ENCODE measurements at places on chromosomes 2 and 18. TPM values are rescaled to one million over a fixed set of nuclear protein-coding genes. Genes with fewer than 3 reads are reported as not detected.

DNA sequence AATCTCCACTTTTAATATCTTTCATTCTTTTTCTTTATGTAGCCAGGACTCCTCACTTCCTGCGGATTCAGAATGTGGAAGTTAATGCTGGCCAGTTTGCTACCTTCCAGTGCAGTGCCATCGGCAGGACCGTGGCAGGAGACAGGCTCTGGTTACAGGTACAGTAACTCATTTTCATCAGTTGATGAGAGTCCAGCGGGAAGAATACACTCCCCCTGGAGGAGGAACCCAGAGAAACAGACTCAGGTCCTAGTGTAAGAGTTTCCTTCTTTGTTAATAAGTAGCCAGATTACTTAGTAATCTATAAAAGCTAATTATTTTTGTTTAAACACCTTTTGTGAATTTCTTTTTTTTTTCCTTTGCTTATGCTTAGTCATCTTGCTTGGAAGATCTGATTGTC, 359.4 kb downstream of the PTPRM start:
- H3K36me3 ChIP-seq = no peaks in the 10 kb centered on the region
- DNase-seq = no peak
- H3K27me3 ChIP-seq = no peaks in the 10 kb centered on the region
- peaks cover 18% of the 10 kb centered on the region for H3K4me1 ChIP-seq
- no peak overlapping the region for H3K27ac ChIP-seq
- H3K4me3 ChIP-seq = no peak overlapping the region

DNA sequence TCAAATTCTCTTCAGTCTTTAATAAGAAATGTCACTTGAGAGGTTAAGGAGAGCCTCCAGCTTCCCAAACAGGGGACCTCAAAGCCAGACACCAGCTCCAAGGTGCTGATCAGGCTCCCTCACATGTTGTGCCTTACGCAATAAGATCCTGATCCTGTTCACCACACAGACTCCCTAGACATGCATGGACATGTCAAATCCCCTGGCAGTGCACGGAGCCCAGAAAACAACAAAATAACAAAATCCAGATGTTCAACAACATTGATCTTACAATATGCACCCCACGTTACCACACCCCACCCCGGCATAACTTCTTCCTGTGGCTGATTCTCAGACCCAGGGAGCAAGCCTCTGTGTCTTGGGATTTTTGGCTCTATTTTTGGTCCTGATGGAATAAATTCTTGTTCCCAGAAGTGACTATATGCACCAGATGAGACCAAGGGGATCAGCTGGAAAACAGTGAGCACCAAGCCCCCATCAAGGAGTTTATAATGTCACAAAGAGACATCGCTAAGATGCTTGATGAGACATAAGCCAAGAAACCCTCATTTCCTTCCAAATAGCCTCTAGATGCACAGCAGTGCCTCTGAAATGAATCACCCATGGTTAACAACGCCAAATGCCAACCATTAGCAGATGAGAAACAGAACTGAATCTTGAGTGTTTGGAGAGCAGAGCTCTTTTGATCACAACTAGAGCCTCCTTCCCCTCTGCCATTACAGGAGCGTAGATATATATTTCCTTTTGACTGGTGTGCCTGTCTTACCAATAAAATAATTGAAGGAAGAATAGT, 198.2 kb downstream of the PRKCE start:
- H3K36me3 ChIP-seq = no peaks in the 10 kb centered on the region
- DNase-seq = no peak
- H3K27ac ChIP-seq = no peak overlapping the region
- H3K4me1 ChIP-seq = peaks cover 24% of the 10 kb centered on the region
- no peak overlapping the region for H3K4me3 ChIP-seq
- H3K27me3 ChIP-seq = no peaks in the 10 kb centered on the region

- no peak overlapping the region for H3K4me3 ChIP-seq
- H3K36me3 ChIP-seq = no peaks in the 10 kb centered on the region
- H3K4me1 ChIP-seq = no peaks in the 10 kb centered on the region
- no peaks in the 10 kb centered on the region for H3K27me3 ChIP-seq
- no peak for DNase-seq
- H3K27ac ChIP-seq = no peak overlapping the region
These were observed 62.5 kb upstream of the SMAD2 start for GRCh38 chr18:47992976-47993375.

GRCh38 chr2:122478771-122479170, 723.3 kb downstream of the TSN start:
- no peaks in the 10 kb centered on the region for H3K27me3 ChIP-seq
- no peaks in the 10 kb centered on the region for H3K4me1 ChIP-seq

- H3K36me3 ChIP-seq = no peaks in the 10 kb centered on the region
- no peak for DNase-seq
- H3K27ac ChIP-seq = no peak overlapping the region
- peaks cover 44% of the 10 kb centered on the region for H3K27me3 ChIP-seq
These were observed 17.9 kb downstream of the KCNG2 start for GRCh38 chr18:79815657-79816056.

DNA sequence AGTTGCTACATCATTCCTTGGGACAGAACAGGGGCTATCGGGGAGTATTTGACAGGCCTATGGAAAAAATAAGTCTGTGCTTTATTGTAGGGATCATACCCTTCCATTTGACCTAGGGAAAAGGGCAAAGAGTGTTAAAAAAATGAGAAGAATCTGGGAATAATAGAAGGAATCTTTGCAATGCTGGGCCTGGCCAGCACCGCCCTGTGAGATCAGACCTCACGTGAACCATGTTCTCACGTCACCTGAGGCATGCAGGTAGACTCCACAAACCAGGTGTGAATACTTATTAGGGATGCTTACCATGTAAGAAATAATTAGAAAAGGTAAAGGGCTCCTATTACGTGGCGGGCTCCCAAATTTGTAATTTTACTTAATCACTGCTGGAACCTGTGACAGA, 177.5 kb upstream of the GATA6 start:
- H3K4me3 ChIP-seq = no peak overlapping the region
- no peaks in the 10 kb centered on the region for H3K4me1 ChIP-seq
- H3K36me3 ChIP-seq = no peaks in the 10 kb centered on the region
- H3K27ac ChIP-seq = no peak overlapping the region
- no peak for DNase-seq

DNA sequence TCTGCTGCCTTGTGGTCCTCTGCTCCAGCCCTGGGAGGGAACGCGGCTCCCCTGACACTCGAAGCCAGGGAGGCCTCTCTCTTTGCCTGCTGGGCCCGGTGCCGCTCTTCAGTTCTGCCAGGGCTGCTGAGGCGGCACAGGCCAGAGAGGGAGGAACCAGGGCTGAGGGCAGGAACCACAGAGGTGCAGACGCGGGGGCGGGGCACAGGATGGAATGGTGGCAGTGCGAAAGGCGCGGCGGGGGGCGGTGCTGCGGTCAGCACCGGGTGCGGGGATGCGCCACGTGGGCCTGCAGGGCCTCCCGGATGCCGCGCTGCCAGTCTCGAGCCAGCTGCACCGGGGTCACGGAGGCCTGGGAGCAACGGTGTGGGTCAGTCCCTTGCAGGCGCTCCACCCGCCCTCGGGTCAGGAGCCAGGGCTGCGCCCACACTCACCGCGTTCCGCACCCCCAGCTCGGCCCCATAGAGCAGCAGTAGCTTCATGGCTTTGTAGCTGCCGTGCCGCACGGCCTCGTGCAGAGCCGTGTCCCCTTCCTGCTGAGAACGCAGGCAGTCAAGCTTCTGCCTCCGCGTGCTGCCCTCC, 4.4 kb downstream of the ANKRD23 start:
- peak overlapping the region; percentile 97 for H3K27ac ChIP-seq
- no peak for DNase-seq
- H3K4me1 ChIP-seq = peaks cover 36% of the 10 kb centered on the region

GRCh38 chr18:36294031-36294430, 3.5 kb upstream of the FHOD3 start:
- DNase-seq = no peak
- H3K4me3 ChIP-seq = no peak overlapping the region
- peaks cover 14% of the 10 kb centered on the region for H3K4me1 ChIP-seq
- no peaks in the 10 kb centered on the region for H3K27me3 ChIP-seq

DNA sequence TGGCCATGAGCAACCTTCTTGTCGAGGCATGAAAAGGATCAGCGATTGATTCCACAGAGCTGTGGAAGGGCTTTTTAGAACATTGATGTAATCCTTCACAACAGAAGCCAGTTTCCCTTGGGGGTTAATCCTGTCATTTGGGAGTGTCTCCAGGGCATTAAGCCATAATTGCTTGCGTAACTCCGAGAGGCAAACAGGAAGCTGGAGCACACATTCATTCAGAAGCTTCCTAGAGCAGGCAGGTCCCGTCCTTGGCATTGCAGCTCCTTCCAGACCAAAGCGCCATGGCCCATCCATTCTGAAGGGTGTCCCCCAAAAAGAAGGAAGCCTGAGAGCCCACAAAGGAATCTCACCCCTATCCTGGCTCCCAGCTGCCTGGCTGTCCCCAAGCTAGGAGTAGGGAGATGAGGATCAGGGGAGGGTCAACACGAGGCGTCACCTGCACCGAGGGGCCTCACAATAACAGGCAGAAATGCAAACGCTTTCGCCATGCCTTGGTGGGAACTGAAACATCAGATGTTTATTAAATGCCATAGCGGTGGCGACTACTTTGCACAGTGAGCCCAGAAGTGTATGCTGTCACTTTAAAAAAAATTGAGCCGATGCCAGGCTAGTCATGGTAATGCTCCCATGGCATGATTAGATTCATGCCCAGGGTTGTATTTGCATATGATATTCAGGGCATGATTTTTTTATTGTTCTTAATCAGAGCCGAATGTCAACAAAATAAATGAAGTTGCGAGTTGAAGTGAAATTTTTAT, 339.4 kb downstream of the BCL11A start:
- no peaks in the 10 kb centered on the region for H3K27me3 ChIP-seq
- DNase-seq = no peak
- H3K36me3 ChIP-seq = no peaks in the 10 kb centered on the region
- H3K4me1 ChIP-seq = no peaks in the 10 kb centered on the region

DNA sequence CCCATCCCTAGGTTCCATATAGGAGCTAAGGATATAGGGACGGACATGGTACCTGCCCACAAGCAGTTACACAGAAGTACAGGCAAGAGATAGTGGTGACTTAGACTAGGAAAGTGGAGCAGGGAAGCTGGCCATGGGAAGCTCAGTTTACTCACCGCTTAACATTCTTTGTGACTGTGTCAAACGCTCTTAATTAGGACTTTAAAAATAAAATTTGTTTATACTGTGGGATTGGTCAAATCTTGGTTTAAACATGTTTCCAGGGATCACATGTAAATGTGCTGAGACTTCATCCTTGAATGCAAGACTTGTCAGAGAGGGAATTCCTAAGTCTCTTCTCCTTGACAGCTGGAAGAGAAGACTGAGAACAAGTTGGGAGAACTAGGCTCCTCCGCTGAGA, 107.3 kb downstream of the MTCL1 start:
- H3K27me3 ChIP-seq = no peaks in the 10 kb centered on the region
- no peak overlapping the region for H3K27ac ChIP-seq
- no peaks in the 10 kb centered on the region for H3K36me3 ChIP-seq
- H3K4me3 ChIP-seq = no peak overlapping the region

- no peak overlapping the region for H3K27ac ChIP-seq
- H3K4me3 ChIP-seq = no peak overlapping the region
- DNase-seq = no peak
- no peaks in the 10 kb centered on the region for H3K4me1 ChIP-seq
- H3K27me3 ChIP-seq = no peaks in the 10 kb centered on the region
These were observed 76.2 kb downstream of the NPAS2 start for GRCh38 chr2:100895934-100896685.

POTEI gene
- not detected for total RNA-seq

GREB1 gene
- total RNA-seq = 1.7 TPM

RGPD6 gene
- total RNA-seq = 20.3 TPM

LRRTM4 gene
- total RNA-seq = 0.87 TPM

FKBP1B gene
- 1.5 TPM for total RNA-seq
